ENCODE measurements at places on chromosomes 3 and 15. TPM values are rescaled to one million over a fixed set of nuclear protein-coding genes. Genes with fewer than 3 reads are reported as not detected.

The CELF6 gene
- 4.6 TPM for total RNA-seq

The THAP10 gene
- total RNA-seq = not detected

The ZDHHC3 gene
- total RNA-seq = 93.4 TPM

The GXYLT2 gene
- not detected for total RNA-seq

The TPM1 gene
- total RNA-seq = 11.5 TPM

The CHRFAM7A gene
- total RNA-seq = not detected

The CCR8 gene
- total RNA-seq = not detected

The RBP2 gene
- not detected for total RNA-seq

The CACNA2D3 gene
- 0.11 TPM for total RNA-seq

The LRRC34 gene
- 10.0 TPM for total RNA-seq

The ROBO2 gene
- 262 TPM for total RNA-seq

The TNFSF10 gene
- total RNA-seq = not detected

The FBXO40 gene
- not detected for total RNA-seq

The LRRC31 gene
- not detected for total RNA-seq

The PROK2 gene
- not detected for total RNA-seq

The COL6A5 gene
- total RNA-seq = not detected

The ST8SIA2 gene
- 0.11 TPM for total RNA-seq

The SLC6A20 gene
- total RNA-seq = not detected

The GCSAM gene
- 39.2 TPM for total RNA-seq

The CCK gene
- not detected for total RNA-seq

The PTX3 gene
- total RNA-seq = not detected

The LRRC49 gene
- not detected for total RNA-seq

The HTR3E gene
- not detected for total RNA-seq

The GHSR gene
- not detected for total RNA-seq

The TARS3 gene
- total RNA-seq = 12.4 TPM

The B3GNT5 gene
- 2.0 TPM for total RNA-seq

The PLXNB1 gene
- 34.0 TPM for total RNA-seq

The EIF4G1 gene
- 369 TPM for total RNA-seq

The HHLA2 gene
- not detected for total RNA-seq

The UQCC5 gene
- total RNA-seq = 29.7 TPM

The TRIM71 gene
- not detected for total RNA-seq

The CTXN2 gene
- not detected for total RNA-seq

The HYKK gene
- total RNA-seq = 0.47 TPM

The MED12L gene
- 2.4 TPM for total RNA-seq

The CLDN1 gene
- not detected for total RNA-seq

The ANKRD63 gene
- not detected for total RNA-seq

The CACNA1D gene
- not detected for total RNA-seq

The FOXB1 gene
- not detected for total RNA-seq

The MTFMT gene
- 19.3 TPM for total RNA-seq

The ECE2 gene
- total RNA-seq = 0.15 TPM

The OR5K2 gene
- not detected for total RNA-seq

The NLGN1 gene
- not detected for total RNA-seq

The PLSCR2 gene
- not detected for total RNA-seq
